ENCODE measurements at places on chromosomes 1 and 21.
A peak's percentile ranks its signal among the peaks of the same experiment; 100 is the strongest.

DNA sequence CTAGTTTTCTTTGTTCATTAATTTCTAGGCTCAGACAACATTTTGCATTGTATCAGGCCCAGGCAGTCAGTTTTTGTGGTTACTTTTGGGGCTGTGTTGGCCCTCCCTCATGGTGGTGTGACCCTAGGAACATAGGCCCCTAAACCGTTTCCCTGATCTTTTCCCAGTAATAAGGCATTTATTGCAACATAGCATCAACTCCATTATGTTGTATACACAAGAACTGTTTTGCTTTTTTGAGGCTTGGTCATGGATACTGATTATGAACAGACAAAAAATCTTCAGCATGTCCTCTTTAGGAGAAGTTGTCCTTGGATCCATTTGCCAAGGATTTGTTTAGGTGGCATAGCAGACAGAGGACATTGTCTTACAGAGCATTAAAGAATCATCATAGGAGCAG is 10.3 kb downstream of the B3GALT2 start:
- peak; percentile 52 for DNase-seq

- DNase-seq = no peak
Measured at GRCh38 chr1:229544587-229544986, 13.9 kb downstream of the ABCB10 start.

DNA sequence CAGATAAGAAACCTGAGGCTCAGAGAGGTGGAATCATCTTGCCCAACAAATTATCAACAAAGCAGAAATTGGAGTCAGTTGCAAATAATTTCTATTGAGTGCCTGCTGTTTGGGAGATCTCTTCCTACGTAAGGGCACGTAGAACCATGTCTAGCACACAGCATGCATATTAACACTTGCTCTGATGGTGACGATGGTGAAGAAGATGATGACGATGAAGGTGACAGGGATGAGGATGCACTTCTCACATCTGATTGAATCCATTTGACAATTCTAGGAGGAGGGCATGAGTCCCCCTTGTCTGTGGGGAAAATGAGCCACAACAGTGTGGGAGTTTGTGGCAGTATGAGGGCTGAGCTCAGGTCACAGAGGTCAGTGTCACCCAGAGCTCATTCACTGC is 183.6 kb downstream of the HIVEP3 start:
- DNase-seq = no peak

GRCh38 chr21:44555200-44555875 is 3.3 kb downstream of the KRTAP10-3 start:
- DNase-seq = no peak

- no peak for DNase-seq
Measured at GRCh38 chr1:22210176-22210575, 67.3 kb upstream of the WNT4 start.

- no peak for DNase-seq
Measured at GRCh38 chr1:81477710-81478109, 323.0 kb upstream of the ADGRL2 start.

DNA sequence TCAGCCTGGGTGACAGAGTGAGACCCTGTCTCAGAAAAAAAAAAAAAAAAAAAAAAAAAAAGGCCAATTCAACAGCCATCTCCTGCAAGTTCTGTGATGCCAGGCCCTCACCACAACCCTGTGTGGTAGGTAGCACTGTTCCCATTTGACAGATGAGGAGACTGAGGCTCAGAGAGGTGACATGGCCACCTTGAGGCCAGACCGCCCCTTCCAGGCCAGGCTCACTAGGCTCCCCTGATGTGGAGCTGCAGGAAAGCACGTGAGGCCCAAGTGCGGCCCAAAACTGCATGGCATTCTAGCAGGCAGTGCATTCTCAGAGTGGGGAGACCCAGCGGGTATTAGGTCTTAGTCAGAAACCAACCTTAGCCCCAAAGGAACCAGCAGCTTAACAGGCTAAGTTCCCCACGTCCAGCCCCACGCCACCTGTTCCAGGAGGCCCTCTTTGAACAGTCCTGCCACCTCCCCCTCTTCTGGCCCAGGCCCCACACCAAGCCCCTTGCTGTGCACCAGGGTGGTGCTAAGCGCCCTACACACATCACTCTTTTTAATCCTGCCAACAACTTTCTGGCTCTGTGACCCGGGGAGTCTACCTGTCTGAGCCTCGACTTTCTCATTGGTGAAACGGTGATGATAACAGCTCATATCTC is 11.7 kb upstream of the ECE1 start:
- DNase-seq = no peak

GRCh38 chr1:47703156-47703825 is 265.4 kb downstream of the FOXD2 start:
- no peak for DNase-seq

GRCh38 chr21:18170829-18171228 is 73.8 kb upstream of the CHODL start:
- DNase-seq = no peak

GRCh38 chr21:34825948-34826548 is 157.3 kb downstream of the CLIC6 start:
- DNase-seq = no peak

- DNase-seq = no peak
Measured at GRCh38 chr1:246417813-246418564, 89.1 kb downstream of the SMYD3 start.

GRCh38 chr1:20255666-20256065 is 35.0 kb upstream of the VWA5B1 start:
- DNase-seq = peak; percentile 60

GRCh38 chr1:91153341-91153740 is 131.5 kb upstream of the ZNF644 start:
- DNase-seq = no peak

DNA sequence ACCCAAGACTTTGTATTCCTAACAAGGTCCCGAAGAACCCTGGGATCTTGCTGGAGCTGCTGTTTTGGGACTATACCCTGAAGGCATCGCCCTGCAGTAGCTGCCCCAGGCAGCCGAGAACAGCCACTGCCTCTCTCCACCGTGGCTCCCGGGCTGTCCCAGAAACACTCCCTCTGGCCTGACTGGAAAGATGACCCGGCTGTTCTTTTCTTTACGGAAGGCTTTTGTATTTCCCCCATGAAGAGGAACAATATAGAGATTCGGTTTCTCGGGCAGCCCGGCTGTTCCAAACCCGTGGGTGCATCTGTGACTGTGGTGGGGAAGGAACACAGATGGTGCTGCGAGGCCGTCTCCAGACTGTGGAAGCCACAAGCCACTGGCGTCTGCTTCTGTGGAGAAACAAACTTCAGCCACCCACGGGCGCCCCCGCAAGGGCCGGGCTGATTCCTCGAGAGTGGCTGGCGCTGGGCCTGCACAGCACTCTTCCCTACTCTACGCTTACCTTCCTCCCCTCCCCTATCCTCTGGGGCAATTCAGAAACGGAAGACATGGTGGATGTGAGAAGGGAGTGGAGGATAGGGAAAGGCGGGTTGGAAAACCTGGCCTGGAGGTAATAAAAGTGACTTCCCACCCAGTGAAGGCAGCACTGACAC is 33.7 kb upstream of the VASH2 start:
- DNase-seq = peak; percentile 24

DNA sequence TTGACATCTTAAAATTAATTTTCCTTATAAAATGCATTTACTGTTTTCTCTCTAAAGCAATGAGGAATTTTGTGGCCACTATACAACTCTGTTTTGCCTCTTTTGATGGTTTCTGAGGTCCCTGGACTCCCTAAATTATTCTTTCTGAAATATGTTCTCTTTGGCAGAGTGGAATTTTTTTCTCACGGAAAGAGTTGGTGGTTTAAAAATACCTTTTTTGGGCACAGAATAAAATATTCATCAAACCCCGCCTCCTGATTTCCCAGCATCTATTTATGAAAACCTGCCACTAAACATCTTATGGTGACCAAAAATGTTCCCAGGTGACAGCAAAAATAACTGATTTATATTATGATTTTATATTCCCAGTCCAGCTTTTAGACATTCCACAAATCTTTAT is 165.3 kb upstream of the SYT6 start:
- no peak for DNase-seq

DNA sequence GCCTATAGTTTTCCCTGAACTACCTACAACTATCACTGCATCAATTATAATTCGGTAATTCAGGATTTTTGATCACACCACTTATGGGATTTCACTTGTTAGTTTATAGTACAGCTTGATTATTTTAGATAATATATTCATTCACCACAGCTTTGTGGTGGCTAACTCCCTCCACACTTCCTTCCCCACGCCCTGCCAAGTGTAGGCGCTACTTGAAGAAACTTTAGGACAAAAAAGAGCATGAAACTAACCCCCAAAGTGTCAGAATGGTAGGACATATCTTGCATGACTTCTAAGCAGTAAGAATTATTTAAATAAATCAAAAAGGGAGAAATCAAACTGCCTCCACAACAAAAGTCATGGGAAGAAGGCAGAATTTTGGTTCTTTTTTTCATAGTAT is 70.1 kb downstream of the LHX9 start:
- no peak for DNase-seq

GRCh38 chr1:208146650-208147049 is 97.5 kb downstream of the PLXNA2 start:
- no peak for DNase-seq

DNA sequence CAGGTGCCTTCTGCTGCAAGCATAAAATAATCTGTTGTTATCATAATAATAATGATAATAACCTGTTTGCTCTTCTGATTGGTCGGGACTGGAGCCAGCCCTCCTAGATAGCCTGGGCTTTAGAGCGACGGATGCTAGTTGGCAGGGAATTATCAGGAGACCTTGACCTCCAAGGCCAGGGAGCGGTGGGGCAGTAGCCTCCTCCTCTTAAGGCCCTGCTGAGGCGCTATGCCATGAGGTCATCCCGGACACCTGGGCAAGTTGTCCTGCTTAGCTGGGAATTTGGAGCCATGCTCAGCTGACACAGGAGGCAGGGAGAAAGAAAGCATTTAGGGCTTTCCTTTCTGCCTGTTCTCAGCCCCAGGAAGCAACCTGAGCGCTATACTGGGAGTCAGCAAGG is 15.6 kb downstream of the C1orf115 start:
- no peak for DNase-seq

DNA sequence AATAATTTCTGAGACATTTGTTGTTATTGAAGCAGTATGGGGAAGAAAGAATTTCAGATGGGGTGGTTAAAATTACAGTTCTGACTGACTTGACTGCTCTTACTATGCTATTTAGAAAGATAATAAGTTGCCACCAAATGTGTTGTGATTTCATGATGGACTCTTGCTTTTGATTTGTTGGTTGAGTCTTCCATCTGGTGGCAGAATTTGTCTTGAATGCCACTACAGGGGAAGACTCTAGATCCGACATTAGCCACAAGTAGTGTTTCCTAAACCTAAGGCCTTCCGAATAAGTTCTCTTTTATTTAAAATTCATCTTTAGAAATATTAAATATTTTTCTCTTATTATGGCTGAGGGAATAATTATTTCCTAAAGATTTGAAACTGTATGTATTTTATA is 190.9 kb upstream of the ADGRL4 start:
- DNase-seq = peak; percentile 42

DNA sequence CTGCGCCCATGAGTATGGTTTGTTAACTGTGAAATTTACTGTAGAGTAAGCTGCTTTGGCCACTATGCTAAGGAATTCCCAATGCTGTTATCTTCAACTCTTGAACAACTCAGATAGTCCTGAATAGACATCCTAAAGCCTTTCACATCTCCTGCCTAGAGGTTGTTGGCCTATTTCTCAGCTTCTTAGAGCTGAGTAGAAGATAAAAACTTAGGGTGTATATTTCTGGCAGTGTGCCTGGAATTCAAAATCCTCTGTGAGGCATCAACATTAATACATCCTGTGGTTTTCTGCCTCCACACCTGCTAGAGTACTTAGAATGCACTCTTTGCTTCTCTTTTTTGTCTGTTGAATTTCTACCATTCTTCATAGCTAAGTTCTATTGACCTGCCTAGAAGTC is 45.8 kb upstream of the RC3H1 start:
- DNase-seq = peak; percentile 12

DNA sequence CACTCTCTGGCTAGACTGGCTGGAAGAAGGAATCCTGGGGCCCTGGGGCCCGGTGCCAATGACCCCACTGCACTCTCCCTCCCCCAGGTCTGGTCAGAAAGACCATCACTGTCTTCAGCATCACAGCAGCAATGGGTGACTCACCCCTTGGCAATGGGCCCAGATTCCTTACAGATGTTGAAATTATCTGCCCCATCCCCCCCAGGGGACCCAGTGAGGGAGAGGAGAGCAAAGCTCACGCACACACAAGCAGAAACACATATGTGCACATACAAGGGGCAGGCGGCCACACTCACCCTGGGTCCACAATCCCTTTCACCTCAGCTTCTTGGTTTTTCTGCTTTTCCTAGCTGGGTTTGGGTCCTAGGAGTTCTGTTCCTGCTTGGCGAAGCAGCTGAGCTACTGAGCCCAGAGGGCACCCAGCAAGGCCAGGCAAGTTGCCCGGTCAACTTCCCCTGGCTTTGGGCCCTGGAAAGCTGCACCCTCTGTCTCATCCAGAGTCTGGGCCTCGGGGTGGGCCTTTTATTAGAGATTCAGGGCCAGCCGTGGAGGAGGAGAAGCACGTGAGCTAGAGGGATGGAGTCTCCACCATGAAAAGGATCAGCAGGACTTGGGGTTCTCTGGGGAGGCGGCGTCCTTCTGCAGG is 2.6 kb downstream of the COL16A1 start:
- DNase-seq = peak; percentile 96

DNA sequence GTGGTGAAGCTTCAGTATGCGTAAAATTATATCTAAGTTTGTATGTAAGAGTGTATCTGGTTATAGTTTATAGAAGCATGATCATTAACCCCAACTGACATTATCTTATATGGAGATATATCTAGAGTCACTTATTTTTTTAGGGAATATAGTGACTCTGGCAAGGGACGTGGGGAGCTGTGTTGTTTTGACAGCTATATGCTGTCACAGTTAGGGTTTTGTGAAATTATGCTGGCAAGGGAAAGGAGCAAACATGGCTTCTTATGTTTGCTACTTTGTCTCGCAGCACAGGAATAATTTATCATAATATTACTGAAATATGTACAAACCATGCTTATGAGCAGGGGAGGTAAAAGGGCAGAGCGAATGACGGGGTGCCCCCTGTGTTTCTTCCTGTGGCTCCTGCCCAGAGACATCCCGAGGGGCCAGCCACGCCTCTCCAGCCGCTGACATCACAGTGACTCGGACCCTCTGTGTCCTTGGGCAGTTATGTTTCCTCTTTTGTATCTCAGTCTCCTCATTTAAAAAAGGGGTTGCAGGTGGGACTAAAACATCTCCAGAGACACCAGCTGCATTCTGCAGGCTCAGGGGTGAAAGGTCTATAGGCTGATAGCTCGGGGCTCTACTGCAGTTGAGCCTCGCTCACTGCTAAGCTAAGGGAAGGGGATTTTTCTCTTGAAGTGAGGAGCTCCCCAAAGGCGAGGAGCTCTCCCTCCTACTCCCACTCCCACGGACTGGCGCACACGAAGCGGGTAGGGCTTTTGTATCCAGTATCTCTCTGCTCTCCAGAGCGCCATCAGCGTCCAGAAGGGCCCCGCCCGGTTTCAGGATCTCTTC is 14.9 kb downstream of the A3GALT2 start:
- DNase-seq = no peak

- DNase-seq = peak; percentile 89
Measured at GRCh38 chr1:222923506-222923905, 108.7 kb downstream of the DISP1 start.

- DNase-seq = no peak
Measured at GRCh38 chr1:231611851-231612250, 14.7 kb upstream of the DISC1 start.

GRCh38 chr1:23619299-23620188 is 60.2 kb upstream of the ID3 start:
- no peak for DNase-seq
